Activated CD4-positive, CD25-positive, alpha-beta regulatory T cell treated with anti-CD3 and anti-CD28 coated beads, Interleukin-2, amount 50 U/mL, for 24 hours (primary cell): ENCODE measurements at places on chromosomes 3 and 15.

GRCh38 chr3:31193871-31194270, 299.4 kb upstream of the GADL1 start:
- no peak for ATAC-seq

DNA sequence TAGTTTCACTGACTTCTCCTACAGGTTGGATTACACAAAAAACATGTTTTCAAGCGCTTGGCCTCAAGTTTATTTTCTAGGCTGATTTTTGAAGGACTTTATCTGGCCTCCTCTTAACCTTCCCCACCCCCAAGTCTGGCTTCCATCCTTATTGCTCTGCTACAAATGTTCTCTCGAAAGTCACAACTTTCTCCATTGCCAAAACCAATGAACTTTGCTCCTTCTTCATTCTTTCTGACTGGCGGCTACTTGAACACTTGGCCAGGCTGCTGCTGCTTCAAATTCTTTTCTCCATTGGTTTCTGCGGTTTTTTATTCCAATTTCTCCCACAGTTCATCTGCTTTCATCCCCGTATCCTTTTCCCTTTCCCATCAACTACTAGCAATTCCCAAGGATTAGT, 106.6 kb downstream of the TOP2B start:
- no peak for ATAC-seq

DNA sequence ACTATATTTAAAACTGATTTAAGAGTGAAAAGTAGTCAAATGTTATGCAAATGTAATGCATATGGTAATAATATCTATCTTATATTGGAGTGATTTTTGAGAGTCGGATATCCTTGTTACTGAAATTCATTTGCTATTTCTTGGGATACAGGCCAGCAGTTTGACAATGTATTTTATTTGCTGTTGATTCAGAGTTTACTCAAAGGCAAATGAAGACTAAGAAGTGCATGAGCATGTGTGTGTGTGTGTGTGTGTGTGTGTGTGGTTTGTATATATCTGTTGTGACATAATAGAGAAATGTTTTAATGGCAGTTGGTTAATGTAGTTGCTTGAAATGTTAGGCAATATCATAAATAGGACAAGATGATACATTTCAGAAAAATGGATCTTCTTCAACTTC, 39.0 kb downstream of the UNC13C start:
- ATAC-seq, result no peak

GRCh38 chr3:50642382-50642781, 25.4 kb downstream of the MAPKAPK3 start:
- peak; percentile 56 for ATAC-seq

DNA sequence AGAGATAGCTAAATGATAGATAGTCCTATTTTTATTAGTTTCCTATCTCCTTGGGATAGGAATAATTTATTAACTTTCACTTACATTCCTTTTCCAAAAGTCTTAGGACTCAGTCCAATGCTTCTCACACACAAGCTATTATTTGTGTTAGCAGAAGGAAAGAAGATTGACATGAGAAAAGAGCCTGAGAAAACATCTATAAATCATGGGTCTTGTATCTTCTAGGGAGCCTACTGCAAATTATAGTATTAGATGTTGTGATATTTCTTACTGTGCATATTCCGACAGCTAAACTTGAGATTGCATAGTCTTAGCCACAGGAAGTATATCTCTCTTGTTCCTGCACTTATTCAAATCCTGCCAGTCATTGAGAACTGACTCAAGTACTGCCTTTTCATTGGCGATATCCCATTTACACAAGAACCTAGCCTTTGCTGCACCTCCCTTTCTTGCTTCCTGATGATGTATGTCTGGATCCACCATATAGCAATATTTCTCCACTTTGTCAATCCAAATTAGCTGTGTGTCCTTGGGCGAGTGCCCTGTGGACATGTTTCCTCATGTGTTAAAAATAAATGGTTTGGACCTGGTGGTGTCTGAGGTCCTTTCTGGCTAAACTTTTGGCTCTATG, 245.1 kb upstream of the LMCD1 start:
- ATAC-seq, result no peak

DNA sequence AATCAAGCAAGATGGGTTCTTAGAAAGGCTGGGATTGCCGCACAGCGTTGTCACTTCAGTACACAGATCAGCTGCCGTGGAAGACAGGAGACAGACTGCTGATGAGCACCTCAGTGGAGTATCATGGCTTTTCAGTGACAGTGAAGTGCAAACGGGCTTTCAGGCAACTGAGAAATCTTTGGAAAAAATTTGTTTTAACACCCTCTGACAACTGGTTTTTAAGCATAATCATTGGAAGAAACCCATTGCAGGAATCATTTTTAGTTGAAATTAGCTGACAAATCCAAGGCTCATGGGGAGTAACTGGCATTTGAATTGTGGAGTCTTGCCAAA, 418.8 kb downstream of the OTOL1 start:
- no peak for ATAC-seq

GRCh38 chr3:177196008-177196455, 1.2 kb downstream of the TBL1XR1 start:
- no peak for ATAC-seq

DNA sequence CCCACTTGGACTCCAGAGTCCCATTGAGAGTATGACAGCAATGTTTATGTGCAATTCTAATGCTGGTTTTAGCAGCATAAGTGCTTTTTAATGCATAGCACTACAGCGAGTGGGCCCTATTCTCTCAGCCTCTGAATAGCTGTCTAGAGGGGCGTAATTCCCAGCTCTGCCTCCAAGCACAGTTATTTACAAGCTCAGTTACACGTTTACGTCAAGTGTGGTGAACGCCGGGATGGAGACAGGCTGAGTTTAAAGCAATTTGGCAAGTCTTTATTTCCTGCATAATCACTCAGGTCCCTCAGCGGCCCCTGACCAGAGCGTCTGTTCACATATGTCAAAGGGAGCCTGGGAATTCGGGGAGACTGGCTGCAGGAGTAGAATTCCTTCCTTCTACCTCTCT, 43.9 kb downstream of the SOX14 start:
- ATAC-seq, result no peak

GRCh38 chr3:118348169-118348557, 686.5 kb downstream of the IGSF11 start:
- ATAC-seq, result no peak

DNA sequence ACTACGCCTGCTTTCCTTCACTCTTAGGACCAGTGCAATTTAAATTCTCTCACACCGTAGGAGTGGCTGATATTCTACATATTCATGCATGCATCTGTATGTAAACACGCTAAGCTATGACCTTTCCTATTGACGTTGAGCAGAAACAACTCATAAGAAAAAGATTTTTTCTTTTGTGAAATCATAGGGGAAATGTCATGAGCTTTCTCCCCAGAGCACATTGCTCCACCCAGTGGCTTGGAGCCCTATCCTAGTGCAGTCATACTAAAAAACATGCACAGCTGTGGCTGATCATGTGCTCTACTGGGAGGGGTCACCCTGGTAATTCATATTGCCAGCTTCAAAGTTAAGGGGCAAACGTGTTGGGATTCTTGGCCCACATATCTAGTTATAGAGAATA, 1.8 kb upstream of the MESD start:
- ATAC-seq, result no peak

DNA sequence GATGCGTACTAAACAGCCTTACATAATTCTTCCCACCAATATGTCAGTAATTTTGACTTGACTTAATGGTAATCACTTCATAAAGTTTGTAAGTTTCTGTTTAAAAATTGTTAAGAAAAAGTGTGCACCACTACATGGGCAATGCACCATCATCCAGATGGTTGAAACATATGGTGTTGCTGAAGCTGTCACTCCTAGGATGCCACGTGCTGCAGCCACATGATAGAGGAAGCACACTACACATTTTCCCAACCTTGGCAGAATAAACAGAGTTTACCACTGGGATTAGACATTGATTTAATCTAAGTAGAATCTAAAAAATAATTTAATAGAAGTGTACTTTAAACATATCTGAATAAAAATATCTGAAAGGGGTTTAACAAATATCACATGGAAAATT, 1209.9 kb downstream of the NSUN3 start:
- no peak for ATAC-seq

- no peak for ATAC-seq
Measured at GRCh38 chr15:51224428-51224827, 114.0 kb downstream of the CYP19A1 start.

GRCh38 chr3:184651904-184652303, 60.0 kb downstream of the MAGEF1 start:
- ATAC-seq, result no peak

DNA sequence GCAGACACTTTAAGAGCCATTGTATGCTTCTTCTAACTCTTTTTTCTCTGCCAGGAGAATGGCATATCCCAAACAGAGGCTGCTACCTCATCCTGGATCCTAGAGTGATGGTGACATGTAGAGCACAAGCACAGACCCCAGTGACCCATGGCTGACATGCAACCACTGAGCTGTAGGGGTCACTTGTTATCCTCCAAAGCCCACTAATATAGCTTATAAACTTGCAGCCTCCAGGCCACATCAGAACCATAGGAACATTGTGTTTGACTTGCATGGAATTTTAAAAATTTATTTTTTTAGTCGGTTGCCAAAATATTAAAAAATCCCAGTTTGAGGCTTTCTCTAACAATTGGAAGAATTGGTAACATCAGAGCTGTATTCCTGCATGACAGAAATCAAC, 283.0 kb upstream of the WNT5A start:
- no peak for ATAC-seq

GRCh38 chr3:113002679-113003078, 11.9 kb downstream of the GTPBP8 start:
- peak; percentile 43 for ATAC-seq
